T-helper 22 cell (primary cell): ENCODE measurements at places on chromosomes 1 and 21.

DNA sequence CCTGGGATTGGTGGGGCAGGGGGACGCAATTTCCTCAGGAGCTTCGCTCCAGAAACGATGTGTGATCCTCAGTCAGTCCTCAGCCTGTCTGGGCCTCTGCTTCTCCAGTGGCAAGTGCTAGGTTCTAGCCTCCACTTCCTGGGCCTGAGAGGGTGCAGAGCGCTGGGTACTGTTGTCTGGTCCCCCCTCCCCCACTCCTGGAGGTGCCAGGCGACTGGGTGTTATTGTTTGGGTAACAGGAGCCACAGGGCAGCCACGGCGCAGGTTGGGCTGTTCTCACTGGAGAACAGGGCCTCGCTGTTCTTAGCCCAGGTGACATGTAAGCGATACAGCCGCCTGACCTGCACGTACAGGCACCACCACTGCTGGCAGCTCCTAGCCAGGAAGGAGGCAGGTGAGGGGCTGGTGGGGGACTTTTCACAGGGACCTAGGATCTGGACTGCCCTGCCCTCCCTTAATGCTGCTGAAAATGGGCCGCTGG is 2.1 kb downstream of the RPS6KA1 start:
- no peak for DNase-seq

DNA sequence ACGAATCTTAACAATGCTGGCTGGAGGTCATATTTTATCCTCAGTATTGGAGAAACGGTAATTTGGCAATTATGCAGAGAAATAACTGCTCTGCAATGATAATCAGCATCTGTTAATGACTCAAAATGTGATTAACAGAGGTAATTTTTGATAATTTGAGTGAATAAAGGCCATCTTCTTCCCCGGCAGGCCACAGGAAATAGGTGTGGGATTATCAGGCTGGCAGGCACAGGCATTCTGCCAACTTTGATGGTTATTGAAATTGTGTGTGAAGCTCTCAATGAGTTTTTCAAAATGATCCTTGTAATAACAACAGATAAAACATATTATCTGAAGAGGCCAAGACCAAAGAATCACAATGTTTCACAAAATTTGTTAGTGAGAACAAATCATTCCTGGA is 309.0 kb downstream of the PTGER3 start:
- no peak for DNase-seq

DNA sequence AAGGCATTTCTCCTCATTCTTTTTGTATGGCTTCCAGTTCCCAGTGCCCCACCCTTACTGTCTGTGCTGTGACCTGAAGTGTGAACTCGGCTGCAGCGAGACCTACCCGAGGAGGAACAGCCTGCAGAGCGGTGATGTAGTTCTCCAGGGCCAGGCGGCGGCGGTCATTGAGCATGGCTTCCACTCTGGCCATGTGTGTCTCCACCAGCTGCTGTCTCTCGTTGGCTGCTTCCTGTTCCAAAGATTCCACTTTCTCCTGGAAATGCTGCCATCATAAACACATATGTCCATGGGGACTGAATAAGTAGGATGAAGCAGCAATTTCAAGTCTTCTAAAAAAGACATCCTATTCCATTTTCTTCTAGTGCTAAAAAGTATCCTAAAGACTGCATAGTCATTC is 195.6 kb downstream of the APP start:
- DNase-seq, result no peak

- no peak for DNase-seq
Observed at GRCh38 chr1:29670752-29671151, 434.4 kb downstream of the PTPRU start.

- DNase-seq, result no peak
Observed at GRCh38 chr1:37128091-37128490, 93.8 kb upstream of the GRIK3 start.

DNA sequence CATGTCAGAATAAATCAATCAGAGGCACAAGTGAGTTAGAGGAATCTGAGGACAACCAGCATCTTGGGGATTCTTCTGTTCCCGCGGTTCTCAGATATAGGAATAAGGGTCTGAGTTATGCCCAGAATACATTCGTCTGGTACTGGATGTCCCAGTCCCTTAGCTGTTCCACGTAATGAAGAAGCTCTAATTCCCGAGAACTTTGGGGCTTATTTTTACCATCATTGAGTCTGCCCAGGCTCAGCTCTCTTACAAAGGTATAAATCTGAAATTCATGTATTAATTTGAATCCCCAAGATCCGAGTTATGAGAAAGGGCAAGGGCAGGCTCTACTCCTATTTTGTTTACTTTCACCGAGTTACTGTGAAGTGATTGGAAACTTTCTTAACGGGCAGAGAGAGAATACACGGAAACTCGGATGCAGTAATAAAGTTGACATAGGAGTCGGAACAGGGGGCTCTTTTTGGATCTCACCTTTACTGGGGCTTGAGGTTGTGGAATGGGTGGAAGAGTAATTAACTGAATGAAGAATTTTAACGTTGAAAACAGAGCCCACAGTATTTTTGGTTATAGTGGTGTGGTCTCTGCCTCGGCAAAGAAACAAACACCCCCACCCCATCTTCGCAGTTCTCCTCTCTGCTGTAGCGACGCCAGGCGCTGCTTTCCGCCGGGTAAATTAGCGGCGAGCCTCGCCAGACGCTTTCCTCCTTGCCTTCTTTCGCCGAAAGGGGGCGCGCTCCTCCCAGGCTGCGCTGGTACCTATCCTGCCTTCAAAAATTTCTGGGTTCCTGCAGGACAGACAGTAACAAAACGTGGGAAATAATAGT is 7.1 kb downstream of the PRRX1 start:
- no peak for DNase-seq

- DNase-seq, result no peak
Observed at GRCh38 chr1:234926559-234927311, 201.9 kb downstream of the TOMM20 start.

DNA sequence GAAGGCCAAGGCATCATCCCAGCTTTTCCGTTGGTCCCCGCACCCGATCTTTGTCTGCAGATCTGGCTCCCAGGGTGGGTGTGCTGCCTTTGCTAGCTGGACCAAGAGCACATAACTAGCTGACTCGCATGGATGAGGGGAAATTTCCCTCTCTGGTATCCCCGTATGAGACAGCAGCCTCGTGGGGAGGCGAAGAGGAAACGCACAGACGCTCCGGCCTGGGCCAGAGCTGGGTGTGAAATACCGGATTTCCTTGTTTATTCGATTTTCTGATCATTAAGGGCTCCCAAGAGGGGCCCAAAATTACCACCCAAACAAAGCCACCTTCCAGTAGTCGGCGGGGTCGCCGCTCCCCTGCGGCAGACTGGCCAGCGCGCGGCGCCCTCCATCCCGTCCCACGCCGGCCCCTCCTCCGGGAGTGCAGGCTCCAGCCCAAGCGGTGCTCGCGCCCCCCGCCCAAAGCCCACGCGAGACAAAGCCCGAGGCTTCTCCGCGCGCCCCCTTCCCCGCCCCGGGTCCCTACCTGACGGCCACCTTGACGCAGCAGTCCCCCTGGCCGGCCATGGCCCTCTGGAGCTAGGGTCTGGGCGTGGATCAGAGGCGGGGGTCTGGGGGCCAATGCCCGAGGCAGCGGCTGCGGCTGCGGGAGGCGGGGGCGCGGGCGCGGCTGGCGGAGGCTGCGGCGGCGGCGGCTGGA is 546 bp downstream of the KIF21B start:
- peak; percentile 22 for DNase-seq

DNA sequence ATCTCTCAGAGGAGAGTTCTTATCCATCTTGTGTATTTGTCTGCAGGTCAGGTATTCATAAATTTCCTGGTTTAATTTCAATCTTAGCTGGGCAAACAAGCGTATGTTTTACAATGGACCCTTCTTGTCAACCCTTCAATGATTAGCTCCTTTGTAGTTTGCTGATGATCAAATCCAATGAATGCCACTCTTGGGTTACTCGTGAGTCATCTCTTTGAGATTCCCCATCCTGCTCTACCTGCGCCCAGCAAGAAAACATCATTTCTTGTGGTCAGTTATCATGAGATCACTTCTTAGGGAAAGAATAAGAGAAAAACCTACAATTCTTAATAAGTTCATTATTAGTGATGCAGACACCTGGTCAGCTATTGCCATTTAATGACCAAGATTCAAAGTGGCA is 572.3 kb upstream of the PKN2 start:
- DNase-seq, result no peak

DNA sequence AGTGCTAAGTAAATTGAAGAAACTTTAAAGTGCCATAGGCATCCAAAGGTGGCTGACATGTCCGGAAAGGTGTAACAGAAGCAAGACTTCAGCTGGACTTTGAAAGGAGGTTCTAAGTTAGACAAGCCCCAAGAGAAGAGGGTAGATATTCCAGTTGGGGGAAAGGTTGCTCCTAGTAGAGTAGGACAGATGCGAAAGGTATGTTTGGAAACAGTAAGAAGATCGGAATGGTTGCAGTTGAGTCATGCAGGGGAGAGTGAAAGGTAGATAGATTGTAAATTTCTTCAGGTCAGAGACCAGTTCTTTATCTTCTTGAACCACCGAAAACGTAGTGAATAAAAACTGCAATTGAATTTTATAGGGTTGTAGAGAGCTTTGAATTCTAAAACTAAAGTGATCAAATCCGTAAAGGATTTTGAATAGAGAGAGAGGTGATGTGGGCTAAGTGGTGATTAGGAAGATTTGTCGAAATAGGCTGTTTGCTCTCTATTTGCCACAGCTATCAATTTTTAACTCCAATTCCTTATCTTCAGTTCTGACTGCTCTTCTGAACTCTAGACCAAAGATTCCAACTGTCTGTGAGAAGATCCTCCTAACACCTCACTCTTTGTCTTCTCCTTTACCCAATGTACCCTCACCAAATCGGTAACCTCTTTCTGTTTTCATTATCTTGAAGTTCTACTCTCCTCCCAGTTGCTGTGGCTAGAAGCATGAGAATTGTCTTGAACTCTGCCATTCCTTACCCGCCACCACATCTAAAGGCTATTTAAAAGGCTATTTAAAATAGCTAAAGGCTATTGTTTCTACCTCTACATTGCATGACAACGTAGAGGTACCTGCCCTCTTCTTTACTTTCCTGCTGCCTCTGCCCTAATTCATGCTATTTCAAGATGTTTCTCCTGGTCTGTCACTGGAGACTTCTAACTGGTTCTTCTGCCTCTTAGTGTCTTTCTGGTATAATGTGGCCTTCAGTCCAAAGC is 16.7 kb downstream of the MACF1 start:
- DNase-seq, result no peak

GRCh38 chr1:20884513-20884912 is 97.4 kb upstream of the HP1BP3 start:
- DNase-seq, result no peak

GRCh38 chr1:180267211-180267561 is 37.1 kb downstream of the LHX4 start:
- DNase-seq, result no peak

GRCh38 chr1:115727706-115728249 is 40.7 kb downstream of the CASQ2 start:
- no peak for DNase-seq

DNA sequence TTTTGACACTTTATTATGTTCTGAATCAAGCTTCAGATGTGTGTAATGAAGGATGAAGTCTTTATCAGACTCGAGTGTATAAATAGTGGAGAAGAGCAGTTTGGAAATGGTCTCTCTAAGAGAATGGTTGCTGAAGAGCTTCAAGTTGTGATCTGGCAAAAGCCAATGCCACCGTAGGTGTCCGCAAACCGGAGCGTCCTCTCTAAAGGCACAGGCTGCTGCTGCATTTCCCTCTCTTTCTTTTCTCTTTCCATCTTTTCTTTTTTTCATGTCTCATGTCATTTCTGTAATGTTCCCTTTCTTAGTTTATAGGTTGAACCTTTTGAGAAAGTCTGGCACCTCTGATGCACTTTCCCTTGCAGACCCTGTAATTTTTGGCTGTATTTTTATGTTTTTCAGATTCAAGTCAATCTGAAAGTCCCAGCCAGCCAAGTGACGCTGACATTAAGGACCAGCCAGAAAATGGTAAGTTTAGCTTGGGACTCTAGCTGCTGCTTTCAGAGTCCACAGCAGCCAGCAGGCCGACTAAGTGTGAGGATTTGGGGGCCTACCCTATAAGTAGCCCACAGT is 194.8 kb downstream of the NFIA start:
- DNase-seq, result no peak

DNA sequence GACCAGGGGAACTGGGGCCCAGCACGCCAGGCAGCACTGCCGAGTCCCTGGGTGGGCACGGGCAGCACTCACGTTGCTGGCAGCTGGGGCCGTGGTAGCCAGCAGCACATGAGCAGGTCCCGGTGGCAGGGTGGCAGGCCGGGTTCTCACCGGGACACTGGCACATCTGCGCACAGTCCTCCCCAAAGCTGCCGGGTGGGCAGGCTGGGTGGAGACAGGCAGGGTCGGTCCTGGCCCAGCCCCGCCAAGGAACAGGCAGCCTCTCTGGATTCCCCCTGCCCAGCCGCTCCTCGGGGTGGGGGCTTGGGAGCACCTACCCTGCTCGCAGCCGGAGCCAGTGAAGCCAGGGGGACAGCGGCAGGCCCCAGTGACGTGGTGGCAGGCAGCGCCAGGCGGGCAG is 42.5 kb downstream of the ARHGEF16 start:
- DNase-seq, result no peak
